ENCODE measurements at places on chromosomes 7 and 10.

- DNase-seq, result no peak
These were observed 140.8 kb downstream of the ETV1 start for GRCh38 chr7:13848681-13849131.

GRCh38 chr7:42197451-42197850 is 39.6 kb downstream of the GLI3 start:
- DNase-seq, result no peak

DNA sequence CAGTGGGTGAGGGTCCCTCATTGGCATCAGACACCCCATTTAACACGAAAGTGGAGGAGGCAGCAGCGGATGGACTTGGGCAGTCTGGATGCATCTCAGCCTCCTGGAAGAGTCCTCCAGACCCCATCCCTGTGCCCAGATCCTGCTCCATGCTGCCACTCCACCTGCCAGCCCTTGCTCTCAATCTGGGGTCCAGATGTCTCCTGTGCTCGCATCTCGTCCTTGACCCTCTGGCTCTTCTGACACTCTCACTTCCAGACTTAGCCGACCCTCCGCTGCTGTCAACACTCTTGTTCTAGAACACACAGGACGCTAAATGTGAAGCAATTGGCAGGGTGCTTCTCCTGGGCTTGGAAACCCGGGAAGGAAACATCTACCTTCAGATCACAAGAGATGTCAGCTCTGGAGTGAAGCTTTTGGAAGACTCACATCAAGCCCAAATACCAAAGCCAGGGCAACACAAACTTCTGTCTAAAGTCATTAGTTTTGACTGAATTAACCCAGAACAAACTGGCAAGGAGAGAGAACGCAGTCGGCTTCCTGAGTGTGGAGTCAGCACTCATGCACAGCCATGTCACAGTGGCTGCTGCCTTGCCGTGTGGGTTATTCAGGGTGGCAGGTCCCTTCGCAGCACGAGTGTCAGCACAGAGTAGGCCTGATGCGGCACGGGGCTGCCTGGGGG is 379.1 kb downstream of the TCERG1L start:
- DNase-seq, result no peak

GRCh38 chr10:89371987-89372386 is 5.9 kb upstream of the IFIT1B start:
- DNase-seq, result no peak

GRCh38 chr7:141360803-141361202 is 190.4 kb upstream of the AGK start:
- DNase-seq, result no peak

- no peak for DNase-seq
These were observed 2.9 kb upstream of the PFKP start for GRCh38 chr10:3064423-3064822.

- no peak for DNase-seq
These were observed 348.2 kb downstream of the PTPRN2 start for GRCh38 chr7:158239290-158239981.

GRCh38 chr10:1347962-1348772 is 292.0 kb downstream of the WDR37 start:
- DNase-seq, result no peak

- no peak for DNase-seq
These were observed 6.2 kb upstream of the CH25H start for GRCh38 chr10:89213191-89213808.

- DNase-seq, result no peak
These were observed 1.5 kb downstream of the ACTR3B start for GRCh38 chr7:152760854-152761748.

DNA sequence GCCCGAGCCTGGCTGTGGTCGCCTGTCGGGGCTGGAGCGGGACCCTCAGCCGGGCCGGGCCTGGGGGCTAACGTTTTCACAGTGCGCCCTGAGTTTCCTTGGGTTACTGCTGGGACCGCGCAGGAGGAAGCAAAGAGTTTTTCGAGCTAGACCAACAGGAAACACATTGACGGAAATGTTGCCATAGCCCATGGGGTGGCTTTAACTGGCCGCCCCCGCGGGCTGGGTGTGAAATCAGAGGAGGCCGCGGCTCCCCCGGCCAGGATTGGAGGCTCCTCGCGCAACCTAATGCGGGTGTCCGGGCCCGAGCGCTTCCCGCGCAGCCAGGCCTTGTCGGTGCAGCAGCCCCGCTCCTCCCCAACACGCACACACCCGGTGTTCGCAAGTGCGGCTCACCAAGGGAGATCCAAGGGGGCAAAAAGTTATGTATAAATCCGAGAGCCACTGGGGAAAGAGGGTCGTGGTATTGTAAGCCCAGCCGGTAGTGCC is 1.9 kb downstream of the HHEX start:
- DNase-seq, result no peak

GRCh38 chr10:84176351-84176750 is 2.8 kb downstream of the GPR15LG start:
- DNase-seq, result no peak

GRCh38 chr10:42969147-42969546 is 107.7 kb upstream of the RET start:
- DNase-seq, result no peak

- no peak for DNase-seq
These were observed 170.2 kb downstream of the ADARB2 start for GRCh38 chr10:1567152-1567551.

DNA sequence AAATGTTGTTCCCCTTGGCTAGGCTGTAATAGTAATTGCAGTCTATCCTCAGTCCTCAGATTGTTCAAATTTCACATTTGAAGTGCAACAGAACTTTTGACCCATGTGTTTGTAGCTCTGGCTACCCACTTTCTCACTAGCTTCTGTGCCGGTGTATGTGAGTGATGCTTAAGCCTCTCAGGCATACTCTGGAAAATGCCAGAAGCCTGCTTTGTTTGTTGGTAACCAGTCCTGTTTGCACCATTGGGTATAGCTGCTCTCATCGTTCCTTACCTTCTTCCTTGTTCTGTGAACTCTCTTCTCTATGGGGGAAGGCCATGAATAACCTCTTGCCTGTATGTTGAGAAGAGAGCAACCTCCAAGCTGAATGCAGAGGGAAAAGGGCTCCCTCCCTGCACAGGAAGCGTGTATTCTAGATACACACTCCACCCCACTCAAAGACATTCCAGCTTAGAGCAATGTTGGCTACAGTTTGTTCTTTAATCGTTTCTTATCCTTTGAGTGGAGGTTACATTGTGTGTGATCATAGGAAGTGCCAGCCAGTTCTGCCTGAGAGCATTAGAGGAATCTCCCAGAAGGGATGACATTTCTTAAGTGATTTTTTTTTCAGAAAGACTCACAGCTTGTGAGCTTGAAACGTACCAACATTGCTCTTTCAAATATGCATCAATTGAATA is 40.5 kb downstream of the C1QL3 start:
- DNase-seq, result no peak

- no peak for DNase-seq
These were observed 20.1 kb downstream of the P4HA1 start for GRCh38 chr10:73076360-73077183.

- no peak for DNase-seq
These were observed 237.8 kb downstream of the ZMYND11 start for GRCh38 chr10:373015-373414.

GRCh38 chr10:44731283-44731682 is 179.9 kb upstream of the TMEM72 start:
- DNase-seq, result no peak

DNA sequence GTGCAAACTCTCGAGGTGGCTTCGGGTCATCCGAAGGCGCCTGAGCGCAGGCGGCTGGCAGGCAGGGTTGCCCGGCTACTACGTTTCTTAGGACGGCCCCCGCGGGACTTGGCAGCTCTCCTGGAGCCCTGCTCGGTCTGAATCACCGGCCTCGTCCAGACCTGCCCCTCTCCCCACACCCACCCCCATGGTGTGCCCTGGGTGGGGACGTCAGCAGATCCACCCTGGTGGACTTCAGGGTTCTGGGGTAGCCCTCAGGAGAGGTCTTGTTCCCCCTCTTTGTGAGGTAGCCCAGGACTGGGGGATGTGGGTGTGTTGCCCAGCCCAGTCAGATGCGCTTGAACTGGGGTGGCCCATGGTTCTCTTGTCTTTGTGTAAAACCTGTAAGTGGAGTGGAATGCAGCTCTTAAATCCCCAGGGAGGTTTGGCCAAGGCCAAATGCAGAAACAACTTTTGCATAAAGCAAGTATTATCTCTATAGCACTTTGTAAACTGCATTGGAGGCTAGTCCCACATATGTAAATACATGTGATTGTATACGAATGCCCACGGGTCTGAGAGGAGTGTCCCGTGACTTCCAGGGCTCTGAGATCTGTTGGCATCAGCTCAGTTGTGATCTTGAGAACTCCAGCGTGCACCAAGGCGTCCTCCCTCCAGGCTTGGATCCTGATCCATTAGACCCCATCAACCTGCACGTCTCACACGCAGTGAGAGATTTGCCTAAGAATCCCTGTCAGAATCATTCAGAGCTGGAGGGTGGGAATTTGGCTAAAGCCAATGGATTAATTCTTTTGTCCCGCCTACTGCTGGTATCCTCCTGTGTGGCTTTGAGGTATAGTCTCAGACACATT is 1.8 kb downstream of the PFKFB3 start:
- DNase-seq, result no peak

DNA sequence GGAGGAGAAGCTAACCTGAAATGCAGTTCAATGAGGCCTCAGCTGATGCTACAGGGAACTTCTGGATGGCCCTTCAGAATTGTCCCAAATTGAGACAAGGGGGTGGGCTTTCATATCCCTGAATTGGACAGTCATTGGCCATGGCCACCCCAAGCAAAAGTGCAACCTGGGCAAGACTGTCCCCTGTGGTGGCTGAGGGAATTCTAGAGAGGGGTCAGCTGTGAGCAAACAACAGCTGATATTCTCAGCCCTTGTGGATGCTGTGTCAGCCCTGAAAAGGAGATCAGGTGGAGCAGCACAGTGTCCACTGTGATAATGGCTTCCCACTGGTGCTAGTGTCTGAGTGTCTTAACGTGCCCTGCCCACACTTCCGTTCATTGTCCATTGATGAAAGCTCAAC is 76.6 kb downstream of the SLC16A9 start:
- no peak for DNase-seq

- DNase-seq, result no peak
These were observed 7.8 kb downstream of the LIPM start for GRCh38 chr10:88810196-88810961.

DNA sequence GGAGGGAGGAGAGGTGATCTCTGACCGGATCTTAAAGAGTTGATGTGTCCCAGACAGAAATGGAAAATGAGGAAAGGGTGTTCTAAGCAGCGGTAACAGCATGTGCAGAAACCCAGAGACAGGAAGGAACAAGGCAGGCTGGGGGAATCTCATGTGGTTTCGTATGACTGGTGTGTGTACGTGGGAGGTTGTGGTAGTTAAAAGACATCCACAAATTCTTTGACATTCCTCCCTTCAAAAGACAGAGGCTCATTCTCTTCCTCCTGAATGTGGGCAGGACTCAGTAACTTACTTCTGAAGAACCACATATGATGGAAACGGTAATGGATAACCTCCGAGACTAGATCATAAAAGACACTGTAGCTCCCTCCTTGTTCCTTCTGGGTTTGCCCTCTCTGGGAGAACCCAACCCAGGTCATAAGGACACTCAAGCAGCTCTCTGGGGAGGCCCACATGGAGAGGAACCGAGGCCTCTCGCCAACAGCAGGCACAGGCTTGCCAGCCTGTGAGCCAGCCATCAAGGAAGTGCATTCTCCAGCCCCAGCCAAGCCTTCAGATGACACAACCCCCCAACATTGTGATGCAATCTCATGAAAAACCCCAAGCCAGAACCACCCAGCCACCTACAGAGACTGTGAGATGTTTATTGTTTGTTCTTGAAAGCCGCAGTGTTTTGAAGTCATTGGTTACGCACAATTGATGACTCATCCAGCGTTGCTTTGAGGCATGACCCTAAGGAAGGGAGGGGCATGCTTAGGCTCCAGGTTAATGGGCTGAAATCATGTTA is 116.0 kb downstream of the SLIT1 start:
- no peak for DNase-seq

DNA sequence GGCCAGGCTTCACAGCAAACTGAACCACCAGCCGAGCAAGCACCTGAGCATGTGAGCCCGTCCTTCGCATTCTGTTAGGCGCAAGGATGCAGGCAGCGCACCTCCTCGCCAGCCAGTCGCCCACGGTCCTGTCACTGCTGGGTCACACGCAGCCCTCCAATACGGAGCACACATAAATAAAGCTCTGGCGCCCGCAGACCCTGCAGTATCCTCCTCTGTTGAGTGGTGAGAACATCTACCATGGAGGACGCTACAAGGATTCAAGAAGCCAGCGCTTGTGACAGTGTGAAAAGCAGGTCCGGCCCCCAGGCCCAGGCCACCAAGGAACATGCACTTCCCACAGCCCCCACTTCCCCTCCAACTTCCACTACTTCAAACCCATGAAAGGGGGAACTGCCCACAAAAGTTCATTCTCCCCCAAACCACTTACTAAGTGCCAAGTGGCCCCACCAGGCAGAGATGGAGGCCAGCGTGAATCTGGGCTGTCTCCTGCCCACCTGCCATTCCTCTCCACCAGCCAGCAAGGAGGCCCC is 34.8 kb downstream of the VOPP1 start:
- DNase-seq, result no peak

DNA sequence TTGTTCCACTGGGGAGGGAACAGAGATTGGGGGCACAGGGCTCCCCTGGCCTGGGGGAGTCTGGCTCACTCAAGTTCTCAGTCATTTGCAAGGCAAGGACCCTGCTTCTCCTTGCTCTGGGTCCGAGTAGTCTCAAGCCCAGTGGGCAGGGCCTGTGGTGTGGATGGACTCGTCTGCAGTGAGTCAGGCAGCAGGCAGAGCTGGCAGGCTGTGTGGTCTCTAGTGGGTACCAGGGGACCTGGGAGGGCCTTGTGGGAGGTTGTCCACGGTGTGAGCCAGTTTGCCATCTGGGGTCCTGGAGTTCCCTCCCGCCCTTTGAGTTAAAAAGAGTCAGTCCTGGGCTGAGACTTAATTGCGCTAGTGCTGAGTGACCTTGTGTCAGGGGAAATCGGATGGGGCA is 8.8 kb upstream of the SH2D4B start:
- no peak for DNase-seq

DNA sequence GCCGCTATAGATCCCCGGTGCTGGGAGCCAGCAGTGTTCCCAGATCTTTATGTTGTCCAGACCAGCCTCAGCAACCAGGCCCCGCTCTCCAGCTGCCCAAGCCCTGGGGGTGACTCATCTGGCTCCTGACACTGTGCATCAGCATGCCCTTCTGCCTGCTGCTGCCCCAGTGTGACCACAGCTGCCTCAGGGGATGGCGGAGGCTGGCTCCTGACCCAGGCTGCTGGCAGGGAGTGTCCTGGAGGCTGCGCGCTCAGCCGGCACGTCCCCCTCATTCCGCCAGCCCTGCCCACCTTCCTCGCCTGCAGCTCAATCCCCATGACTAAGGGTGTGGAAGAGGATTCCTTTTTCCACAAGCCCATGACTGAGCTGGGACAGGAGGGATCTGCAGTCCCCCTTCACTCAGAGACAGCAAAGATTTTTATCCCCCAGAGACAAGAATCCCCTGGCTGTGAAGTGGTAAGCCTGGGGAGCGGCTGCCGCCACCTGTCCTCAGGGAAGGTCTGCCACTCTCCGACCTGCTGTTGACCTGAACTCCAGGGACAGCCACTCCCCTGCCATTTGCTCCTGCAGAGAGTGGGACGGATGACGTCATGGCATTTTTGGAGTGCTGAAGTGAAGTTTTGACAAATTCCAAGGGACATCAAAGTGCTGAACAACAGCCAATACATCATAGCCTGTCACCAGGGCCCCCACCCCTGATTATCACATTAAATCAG is 182.8 kb upstream of the BMPER start:
- DNase-seq, result no peak

All from activated effector memory CD4-positive, alpha-beta T cell treated with Interleukin-2 at 50 U/mL for 16 hours (primary cell).